Suppressor macrophage treated with lipopolysaccharide for 1 hour (primary cell): ENCODE measurements at places on chromosomes 4 and X.

- DNase-seq = no peak
These were observed 2.6 kb upstream of the HMX1 start for GRCh38 chr4:8874003-8874895.

DNA sequence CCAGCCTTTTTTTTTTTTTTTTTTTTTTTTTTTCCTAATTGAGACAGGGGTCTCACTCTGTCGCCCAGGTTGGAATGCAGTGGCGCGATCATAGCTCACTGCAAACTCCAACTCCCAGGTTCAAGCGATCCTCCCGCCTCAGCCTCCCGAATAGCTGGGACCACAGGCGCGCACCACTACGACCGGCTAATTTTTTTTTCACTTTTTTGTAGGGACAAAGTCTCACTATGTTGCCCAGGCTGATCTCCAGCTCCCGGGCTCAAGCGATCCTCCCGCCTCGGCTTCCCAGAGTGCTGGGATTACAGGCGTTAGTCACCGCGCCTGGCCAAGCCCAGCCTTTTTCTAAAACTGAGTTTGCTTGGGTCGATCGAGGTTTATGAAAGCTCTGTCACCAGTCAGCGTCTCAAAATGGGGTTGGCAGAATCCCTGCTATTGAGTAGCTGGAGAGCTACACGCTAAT lies 1.3 kb upstream of the OTUD5 start:
- DNase-seq = peak; percentile 44

DNA sequence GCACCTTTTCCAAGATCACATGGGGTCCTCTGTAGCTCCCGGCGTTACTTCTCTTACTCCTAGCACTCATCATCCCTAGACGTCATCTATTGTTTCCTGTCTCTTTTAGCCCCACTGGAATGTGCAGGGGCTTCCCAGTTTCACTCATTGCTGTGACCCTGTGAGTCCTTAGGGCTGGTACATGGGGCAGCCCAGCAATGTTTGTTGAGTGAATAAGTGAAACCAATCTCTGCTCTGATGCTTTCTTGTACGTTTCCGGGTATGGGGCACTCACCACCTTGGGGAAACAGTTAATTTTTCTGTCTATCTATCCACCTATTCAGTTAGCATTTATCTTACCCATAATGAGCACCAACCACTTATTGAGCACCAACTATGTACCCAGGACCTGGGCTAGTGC lies 16.1 kb downstream of the MSX1 start:
- DNase-seq = no peak

- peak; percentile 23 for DNase-seq
These were observed 88.6 kb upstream of the PRPS2 start for GRCh38 chrX:12702509-12703091.

DNA sequence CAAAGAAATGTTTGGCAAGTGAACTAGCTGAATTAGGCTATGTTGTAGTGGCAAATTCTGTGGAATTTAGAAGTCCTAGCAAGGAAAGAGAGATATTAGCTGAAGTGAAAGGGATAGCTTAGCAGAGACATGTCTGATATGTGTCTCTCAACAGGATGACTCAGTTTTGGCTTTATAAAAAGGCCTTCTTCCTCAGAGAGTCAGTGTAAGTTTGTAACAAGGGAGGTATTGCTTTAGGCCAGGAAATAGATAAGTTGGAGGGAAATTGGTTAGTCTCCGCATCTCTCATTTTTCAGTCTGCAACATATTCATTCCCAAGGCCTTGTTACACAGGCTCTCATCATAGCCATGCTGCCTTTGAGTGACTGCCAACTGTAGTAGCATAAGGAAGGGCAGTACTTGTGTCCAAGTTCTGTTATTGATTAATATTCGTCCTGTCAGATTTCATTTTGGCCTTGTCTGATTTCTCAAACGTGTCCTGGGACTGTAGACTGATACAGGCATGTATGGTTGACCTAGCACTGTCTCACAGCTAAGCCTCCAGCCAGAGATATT lies 4.0 kb downstream of the TMEM164 start:
- no peak for DNase-seq

DNA sequence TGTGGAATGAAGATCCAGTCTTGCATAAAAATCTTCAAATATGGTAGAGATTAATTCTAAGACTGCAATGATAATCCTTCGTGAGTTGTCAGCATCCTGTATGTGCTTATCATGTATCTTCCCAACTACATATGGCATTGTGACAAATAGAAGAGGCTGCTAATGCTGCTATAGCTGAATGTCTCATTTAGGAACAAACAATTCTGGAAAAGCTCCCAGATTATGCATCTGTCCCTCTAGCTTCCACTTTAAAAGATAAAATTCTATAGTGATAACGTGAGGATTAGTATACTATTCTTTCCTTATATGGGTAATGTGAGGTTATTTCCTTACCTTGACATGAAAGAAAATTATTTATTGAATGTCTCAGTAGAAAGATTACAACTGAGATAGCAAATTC lies 930.9 kb downstream of the DMD start:
- DNase-seq = no peak

DNA sequence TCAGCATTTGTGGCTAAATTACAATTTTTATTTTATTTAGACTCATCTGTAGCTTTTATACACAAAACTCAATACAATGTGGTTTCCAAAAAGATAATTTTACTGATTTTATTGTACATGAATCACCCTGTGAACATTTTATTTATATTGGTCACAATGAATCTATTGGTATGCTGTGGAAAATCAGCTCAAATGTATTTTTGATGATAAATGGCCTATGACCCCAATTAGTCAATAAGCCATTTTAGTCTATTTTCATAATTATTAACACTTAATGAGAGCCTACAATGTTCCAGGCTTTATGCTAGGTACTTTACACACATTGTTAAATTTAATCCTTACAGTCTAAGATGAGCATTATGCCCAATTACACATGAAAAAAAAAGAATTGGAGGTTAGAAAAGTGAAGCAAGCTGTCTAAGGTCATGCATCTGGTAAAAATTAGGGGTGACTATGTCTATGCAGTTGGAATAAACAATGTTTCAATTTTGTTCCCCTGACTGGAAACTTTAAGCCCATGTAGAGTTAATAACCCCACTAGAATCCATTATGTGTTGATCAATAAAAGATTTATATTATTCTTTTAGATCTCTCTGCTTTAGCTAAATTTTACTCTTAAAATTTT lies 344.7 kb downstream of the PABPC4L start:
- no peak for DNase-seq

GRCh38 chrX:17375367-17375636 lies 302 bp downstream of the NHS start:
- no peak for DNase-seq

DNA sequence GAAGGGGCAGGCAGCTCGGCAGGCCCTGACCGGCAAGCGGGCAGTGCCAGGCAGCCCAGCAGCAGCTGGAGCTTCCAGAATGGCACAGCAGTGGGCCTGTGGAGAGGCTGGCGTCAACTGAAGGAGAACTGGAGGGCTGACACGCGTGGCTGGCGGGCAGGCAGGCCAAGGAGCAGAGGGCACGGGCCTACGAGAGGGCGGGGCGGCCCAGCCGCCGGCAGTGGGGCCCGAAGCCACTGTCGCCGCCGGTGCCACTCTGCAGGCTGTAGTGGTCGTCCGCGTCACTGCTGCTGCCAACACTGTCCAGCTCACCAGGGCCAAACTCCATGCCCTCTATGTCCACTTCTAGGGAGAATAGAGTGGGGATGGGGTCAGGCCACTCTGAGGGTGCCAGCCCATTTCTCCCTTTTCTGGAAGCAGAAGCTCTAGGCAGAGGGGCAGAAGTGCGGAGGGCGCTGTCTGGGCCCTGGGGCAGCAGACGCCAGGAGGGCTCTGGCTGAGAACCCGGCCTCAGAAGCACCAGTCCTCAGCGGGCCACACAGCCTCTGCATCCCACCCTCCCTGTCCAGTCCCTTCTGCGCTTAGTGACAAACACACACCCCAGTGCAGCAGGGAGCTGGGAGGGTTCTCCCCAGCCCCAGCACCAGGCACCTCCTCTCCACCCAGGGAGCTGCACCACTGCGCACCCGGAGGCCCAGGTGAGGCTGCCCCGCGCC lies 8.6 kb upstream of the HAUS3 start:
- DNase-seq = no peak

- DNase-seq = no peak
These were observed 2.8 kb downstream of the UPRT start for GRCh38 chrX:75276666-75277065.

DNA sequence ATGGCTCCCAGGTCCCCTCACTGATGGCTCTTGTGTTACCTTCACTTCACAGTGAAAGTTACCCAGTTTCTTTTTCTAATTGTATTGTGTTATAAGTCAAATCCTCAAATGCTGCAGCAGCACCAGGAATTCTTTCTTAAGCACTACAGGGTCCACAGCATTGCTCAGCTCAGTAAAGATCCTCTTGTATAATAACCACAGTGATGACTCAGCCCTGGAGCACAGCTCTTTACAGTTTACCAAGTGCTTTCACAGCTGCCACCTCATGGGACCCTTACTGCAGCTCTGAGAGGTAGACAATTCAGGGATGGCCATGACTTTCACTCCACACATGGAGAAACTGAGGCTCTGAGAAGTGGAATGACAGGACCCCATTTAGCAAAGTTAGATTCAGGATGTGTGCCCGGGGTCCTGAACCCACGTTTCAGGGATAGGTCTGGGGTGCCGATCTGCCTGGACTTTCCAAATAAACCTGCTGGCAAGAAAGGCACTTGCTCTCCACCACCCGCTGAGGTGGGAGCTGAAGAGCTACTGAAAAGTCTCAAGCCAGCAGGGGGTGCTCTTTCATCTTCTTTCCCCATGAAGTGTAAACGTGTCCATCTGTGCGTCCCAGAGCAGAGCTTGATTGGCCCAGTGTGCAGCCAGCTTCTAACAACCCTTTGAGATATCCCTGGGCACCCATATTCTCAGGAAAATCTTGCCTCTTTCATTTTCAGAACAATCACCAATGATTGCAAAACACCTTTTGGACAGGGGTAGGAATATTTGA lies 35.7 kb upstream of the GABRQ start:
- no peak for DNase-seq

- no peak for DNase-seq
These were observed 91.5 kb upstream of the PPARGC1A start for GRCh38 chr4:23981328-23981727.

- no peak for DNase-seq
These were observed 80.7 kb downstream of the ZAR1 start for GRCh38 chr4:48570646-48571220.

- no peak for DNase-seq
These were observed 240.1 kb upstream of the CTSO start for GRCh38 chr4:156193800-156194199.

GRCh38 chr4:27040356-27040755 lies 179.7 kb downstream of the STIM2 start:
- peak; percentile 29 for DNase-seq

DNA sequence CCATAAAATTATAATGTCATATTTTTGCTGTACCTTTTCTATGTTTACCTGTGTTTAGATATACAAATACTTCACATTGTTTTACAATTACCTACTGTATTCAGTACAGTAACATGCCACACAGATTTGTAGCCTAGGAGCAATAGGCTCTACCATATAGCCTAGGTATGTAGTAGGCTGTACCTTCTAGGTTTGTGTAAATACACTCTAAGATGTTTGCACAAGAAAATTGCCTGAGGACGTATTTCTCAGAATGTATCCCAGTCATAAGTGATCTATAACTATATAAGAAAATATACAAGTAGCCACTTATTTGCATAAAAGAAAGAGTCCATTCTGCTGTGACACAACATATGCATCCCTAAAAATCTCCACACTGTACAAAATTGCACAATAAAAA lies 36.3 kb upstream of the SCML1 start:
- DNase-seq = no peak

- no peak for DNase-seq
These were observed 33.2 kb downstream of the CEP44 start for GRCh38 chr4:174316954-174317353.

DNA sequence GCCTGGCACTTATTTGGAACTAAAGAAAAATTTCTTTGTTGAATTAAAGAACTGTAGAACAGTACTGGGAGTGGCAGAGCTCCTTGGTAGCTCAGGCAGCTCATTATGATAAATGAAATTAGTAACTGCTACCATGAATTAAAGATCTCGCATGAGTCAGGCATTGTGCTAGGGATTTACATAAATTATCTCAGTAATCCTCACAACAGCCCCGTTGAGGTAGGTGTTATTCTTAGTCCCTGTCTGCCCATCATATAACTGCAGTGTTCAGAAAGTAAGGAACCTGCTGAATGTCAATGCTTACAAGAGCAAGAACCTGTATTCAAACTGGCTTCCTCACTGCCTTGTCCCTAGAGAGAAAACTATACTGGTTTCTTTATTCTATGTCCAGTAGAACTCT lies 108.3 kb downstream of the NLGN4X start:
- no peak for DNase-seq

DNA sequence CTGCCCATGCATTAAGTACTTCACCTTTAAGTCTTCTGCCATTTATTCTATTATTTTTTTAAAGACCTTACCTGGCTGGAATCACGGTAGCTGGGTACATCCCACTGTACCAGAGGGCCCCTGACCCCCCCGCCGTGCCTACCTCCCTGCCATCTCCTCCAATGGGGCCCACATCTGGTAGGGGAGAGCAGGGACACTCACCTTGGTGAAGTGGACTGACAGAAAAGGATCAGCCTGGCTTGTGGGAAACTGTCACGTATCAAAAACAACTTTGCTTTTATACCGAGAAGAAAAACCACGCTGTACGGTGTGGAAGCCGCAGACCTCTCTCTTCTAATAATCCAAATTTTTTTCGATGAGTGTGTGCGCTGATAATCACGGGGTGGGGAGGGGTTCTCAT lies at the start of gene FOXP3:
FOXP3 (minus strand) TSS at position 251 of the 400 bp plus-strand sequence. CDS start 6,205 bp downstream, outside the sequence.
- no peak for DNase-seq

DNA sequence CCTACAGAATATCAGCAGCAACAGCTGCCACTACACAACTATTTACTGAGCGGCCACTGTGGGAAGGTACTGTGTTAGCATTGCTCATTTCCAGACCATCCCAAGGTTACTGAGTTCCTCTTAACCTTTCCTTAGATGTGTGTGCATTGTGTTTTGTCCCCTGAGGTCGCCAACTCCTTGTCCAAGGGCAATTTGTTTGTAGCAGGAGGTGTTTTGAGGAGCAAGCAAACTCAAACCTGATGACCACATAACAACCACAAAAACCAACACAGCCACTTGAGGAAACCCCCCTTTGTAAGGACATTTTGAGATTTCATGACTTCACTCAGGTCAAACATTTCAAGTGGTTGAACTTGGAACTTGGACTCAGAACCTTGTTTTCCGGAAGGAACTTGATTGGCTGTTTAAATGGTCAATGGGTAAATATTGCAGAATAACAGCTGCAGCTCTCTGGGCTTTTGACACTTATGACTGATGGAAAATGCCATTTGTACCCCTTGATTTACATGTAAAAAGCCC lies 122.3 kb downstream of the MID1IP1 start:
- DNase-seq = no peak

GRCh38 chrX:24357106-24357505 lies 3.3 kb upstream of the SUPT20HL1 start:
- no peak for DNase-seq
